Left hindlimb (tissue), 1 donor: ENCODE measurements at places on chromosomes 6 and 20.

GRCh38 chr20:10658876-10659632 lies 14.7 kb downstream of the JAG1 start:
- no peak for DNase-seq

- DNase-seq = no peak
Observed at GRCh38 chr6:109059571-109060021, 35.0 kb downstream of the SESN1 start.

DNA sequence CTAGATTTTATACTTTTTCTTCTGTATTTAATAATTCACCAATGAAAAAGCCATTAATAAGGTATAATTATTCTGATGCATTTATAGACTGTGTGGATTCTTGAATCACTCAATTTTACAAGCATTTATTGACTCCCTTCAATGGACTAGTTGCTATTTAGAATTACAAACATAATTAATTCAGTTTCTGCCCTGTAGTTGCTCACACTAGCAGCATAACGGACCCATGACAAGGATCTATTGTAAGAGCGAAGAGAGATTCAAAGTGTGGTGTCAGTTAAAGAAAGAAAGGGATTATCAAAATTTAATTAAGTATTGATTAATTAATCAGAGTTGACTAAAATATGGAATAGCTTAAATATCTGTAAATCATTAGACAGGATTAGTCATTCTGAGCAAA lies 602.6 kb upstream of the PTCHD4 start:
- DNase-seq = no peak

DNA sequence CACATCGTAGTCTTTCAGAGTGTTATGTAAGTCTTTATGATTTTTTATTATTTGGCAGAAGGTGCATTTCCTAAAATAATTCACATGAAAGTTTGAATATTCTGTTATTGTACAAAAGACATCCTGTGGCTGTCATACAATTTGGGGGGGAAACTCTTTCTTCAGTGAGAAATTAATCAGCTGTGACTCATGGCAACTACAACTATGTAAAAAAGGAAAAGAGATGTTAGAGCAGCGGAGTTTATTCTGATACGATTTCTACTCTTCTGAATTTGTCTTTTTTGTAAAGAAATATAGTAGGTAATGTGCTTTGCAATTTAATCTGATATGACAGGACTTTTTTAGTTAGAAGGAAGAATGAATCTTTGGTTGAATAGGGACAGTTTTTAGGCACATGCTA lies 14.2 kb downstream of the COL19A1 start:
- no peak for DNase-seq

GRCh38 chr20:22795433-22795832 lies 211.1 kb upstream of the FOXA2 start:
- DNase-seq = no peak

DNA sequence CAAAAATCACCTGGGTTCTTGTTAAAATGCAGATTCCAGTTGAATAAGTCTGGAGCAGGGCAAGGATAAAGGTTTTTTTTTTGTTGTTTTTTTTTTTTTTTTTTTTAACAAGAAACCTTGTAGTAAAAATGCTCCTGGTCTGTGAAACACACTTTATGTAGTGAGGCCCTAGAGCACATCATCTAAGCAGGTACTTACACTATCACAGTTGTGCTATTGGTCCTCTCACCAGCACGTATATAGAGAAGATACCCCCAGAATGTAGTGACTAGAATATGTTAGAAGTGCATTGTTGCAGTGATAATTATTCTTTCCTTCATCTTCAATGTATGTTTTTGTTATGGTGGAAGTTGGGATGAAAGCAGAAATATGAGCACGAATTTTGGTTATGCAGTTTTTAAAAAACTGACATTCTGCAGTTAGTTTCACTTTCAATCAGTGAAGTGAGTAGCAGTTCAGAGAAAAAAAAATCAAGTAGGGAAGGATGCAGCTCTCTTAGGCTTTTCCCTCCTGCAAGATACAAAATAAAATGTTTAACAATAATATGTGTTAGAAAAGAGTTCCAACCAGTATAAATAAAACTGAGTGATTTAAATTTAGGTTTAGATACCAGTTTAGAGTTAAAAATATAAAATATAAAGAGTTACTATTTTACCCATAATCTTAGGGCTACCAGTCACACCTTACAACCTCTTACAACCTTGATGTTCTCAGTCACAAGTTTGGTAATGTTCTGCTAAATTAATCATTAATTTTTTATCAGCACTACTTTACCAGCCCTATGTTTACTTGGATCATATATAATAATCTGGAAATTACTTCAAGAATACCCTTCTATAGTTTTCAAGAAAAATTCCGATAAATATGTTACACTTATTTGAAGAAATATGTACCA lies 9.2 kb upstream of the DEFB113 start:
- no peak for DNase-seq

- no peak for DNase-seq
Observed at GRCh38 chr6:161186173-161186769, 87.6 kb downstream of the AGPAT4 start.

GRCh38 chr6:19664050-19664449 lies 173.1 kb upstream of the ID4 start:
- no peak for DNase-seq

DNA sequence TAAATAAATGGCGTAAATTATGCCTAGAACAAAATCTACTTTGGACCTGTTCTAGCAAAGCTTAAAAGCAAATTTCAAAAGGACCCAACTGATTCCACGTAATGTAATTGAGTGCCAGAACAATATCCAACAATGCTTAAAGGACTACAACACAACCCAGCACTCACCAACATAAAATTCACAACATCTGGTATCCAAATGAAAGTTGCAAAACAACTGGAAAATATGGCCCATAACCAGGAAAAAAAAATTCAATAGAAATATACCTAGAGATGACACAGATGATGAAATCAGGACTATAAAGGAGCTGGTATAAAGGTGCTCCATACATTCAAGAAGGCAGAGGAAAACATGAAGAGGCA lies 14.1 kb downstream of the TUBB2B start:
- no peak for DNase-seq

DNA sequence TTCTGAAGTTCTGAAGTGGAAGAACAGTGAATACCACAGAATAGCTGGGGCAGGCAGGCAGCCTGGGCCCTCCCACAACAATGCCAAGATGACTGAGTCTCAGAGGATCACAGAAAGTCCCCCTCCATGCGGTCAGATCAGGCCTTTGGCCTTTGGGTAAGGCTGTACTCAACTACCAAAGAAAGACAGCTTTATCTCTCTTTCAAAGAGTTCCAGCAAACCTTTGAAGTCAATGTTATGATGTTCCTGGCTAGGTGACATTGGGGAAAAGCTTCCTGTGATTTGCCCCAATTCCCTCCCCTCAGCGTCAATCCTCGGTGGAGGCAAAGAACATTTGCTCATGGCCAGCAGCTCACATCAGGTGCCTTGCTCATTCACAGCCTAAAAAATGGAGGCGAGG lies 10.7 kb upstream of the FBXO9 start:
- DNase-seq = no peak
